Stimulated activated naive CD4-positive, alpha-beta T cell treated with Interleukin-2 at 50 U/mL for 16 hours (primary cell): ENCODE measurements at places on chromosomes 11 and 22.

DNA sequence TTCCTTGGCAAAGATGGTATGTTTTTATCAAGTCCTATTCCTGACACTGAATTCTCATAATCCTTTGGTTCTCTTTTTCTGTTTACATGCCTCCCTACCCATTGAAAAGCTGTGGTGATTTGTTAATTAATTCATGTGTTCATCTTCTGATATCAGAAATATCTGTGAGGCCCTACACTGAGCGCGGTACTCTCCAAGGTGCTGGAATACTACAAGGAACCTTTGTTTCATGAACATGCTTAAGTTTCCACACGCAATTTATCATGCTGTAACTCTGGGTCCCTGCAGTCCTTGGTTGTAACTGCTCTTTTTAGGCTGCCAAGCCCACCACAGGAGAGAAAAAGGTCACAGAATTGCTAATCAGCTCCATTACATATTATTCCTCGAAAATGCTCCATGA, 331.8 kb downstream of the FAT3 start:
- no peak for DNase-seq

GRCh38 chr11:38818720-38819119, 2220.7 kb upstream of the RAG2 start:
- no peak for DNase-seq

DNA sequence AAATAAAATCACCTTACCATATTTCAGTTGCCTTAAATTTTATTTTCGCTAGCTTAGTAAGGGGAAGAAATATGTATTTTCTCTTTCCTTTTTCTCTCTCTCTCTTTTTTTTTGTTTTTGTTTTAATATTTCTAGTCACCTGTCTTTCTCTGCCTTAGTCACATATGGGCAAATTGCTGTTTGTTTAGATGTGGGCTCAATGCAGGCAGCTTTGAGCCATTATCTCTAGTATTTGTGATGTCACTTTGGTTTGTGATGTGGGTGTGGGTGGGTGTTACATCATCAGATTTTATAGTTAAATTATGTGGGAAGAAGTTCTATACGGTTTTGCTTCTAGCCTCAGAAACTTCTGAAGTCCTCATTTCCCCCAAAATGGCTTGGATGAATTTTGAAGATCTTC, at the start of gene C22orf31:
C22orf31 (minus strand) TSS at position 59 of the 400 bp plus-strand sequence; CDS start at position 20, 39 bp downstream.
- DNase-seq: no peak

- no peak for DNase-seq
Observed at GRCh38 chr11:70725278-70725677, 326.9 kb downstream of the CTTN start.

- no peak for DNase-seq
Observed at GRCh38 chr11:125952973-125953372, 7.1 kb downstream of the VSIG10L2 start.

GRCh38 chr11:89436071-89436470, 55.1 kb downstream of the NOX4 start:
- no peak for DNase-seq

- DNase-seq: no peak
Observed at GRCh38 chr11:115377882-115378296, 126.3 kb downstream of the CADM1 start.

GRCh38 chr11:19974886-19975285, 185.4 kb downstream of the DBX1 start:
- DNase-seq: no peak

- no peak for DNase-seq
Observed at GRCh38 chr11:31484497-31484896, 24.9 kb downstream of the IMMP1L start.

DNA sequence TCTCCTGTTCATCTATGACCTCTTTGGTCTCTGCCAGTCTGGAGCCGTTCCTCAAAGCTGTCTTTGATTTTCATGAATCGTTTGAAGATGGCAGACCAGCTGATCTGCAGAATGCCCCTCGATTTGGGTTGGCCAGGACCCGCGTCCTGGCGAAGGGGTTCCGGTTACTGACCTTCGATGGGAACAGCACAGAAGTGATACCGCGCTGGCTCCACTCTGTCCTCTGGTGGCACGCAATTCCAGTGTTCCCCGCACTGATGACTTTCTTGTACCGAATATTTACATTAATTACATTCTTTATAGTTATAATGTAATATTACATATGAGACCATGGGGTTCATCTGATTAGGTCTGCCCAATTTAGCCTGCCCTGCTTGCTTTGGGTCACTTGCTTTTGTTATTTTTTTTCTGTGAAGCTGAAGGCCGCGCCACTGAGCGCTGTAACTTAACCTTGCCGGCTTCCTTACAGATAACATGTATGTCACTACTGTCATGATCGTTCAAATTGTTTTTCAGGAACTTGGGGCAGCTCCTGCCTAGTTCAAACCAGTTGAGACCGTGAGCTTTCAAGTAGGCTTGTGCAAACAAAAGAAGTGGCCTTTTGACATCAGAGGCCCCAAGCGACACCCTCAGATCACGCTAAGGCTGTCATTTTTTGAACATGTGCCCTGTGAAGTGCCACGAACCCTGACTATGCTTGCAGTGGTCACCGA, 4.1 kb upstream of the USP18 start:
- no peak for DNase-seq

GRCh38 chr11:70556884-70557741, 158.8 kb downstream of the CTTN start:
- no peak for DNase-seq

DNA sequence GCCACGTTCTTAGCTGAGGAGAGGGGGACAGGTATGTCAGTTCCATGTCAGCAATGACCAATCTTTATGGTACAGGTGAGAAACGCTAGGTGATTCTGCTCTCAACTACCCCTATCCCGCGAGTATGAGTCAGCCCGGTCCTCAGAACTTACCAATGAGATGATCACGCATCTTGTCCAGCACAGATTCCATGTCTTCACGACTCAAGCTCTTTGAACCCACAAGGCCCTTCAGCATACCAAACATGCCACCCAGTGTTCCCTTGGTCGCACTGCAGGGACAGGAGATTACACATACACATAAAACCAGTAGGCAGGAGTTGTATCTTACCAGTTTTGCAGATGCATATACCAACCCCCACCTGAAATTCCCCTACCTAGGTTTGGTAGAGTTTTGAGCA, 2.9 kb downstream of the SRPRA start:
- DNase-seq: no peak

DNA sequence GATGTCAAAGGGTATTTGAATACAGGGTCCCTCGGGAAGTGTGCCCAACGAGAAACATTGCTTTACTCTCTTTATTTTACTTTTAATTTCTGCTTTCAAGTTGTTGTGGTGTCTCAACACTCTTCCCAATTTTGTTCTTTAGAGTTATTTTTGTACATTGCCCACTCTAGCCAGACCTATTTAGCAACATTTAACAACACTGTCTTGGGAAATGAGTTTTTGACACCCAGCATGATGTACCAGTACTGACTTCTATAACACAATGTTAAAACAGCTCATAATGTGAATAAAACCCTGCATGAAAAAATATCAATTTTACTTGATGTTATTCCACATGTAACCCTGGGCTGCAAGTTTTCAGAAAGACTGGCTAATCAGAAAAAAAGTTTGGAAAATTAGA, 350.2 kb upstream of the PITPNB start:
- DNase-seq: no peak

GRCh38 chr11:59923813-59924212, 14.4 kb upstream of the OOSP1 start:
- DNase-seq: no peak

GRCh38 chr11:45254070-45254469, 32.1 kb downstream of the SYT13 start:
- DNase-seq: no peak

- DNase-seq: no peak
Observed at GRCh38 chr11:118033443-118033842, 43.4 kb upstream of the TMPRSS4 start.

GRCh38 chr11:104005234-104005855, 31.1 kb upstream of the DDI1 start:
- DNase-seq: no peak

GRCh38 chr11:88411265-88411664, 73.7 kb upstream of the CTSC start:
- DNase-seq: no peak

DNA sequence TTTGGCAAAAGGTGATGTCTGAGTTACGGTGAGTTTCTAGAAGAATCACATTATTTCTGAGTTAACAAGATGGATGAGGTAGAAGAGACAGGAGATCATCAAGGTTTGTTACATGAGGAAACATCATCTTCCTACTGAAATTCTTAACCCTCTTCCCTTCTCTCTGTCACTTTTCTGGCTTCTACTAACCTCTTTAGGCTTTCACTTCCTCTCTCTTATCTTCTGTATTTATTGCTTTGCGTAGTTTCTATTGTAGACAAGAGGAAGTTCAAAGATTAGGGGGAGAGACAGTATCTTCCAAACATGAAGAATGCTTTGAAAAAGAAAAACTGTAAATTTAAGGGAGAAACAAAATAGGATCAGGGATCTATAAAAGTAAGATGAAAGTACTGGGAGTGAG, 75.4 kb downstream of the TRPC6 start:
- DNase-seq: no peak

GRCh38 chr22:37491106-37491505, 4.9 kb upstream of the MFNG start:
- DNase-seq: no peak

- DNase-seq: no peak
Observed at GRCh38 chr11:131441051-131441810, 70.8 kb downstream of the NTM start.
